ENCODE measurements at places on chromosomes 5 and 9.

DNA sequence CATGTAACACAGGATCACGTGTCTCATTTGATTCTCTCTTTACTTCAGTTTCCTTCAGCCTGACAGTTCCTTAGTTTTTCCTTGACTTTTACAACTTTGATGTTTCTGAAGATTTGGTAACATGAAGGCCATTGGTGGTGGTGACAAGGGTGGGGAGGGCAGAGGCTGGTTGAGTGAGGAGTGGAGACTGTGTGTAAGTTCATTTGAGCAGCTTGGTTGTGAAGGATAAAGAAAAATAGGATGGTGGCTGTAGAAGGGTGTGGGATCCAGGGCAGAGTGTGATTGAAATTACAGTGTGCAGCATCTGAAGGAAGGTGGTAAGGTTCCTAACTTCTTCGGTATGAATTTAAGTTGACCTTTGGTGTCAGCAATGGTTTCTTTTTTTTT lies 20.4 kb downstream of the SUB1 start:
- no peak for DNase-seq

- DNase-seq: no peak
These were observed 73.4 kb downstream of the NMUR2 start for GRCh38 chr5:152331718-152332117.

GRCh38 chr9:35882263-35882848 lies 12.2 kb upstream of the OR13J1 start:
- DNase-seq: peak; percentile 65

GRCh38 chr9:112245126-112245525 lies 70.0 kb upstream of the SUSD1 start:
- no peak for DNase-seq

- DNase-seq: peak; percentile 22
These were observed 16.3 kb downstream of the PRXL2C start for GRCh38 chr9:96638606-96639364.

DNA sequence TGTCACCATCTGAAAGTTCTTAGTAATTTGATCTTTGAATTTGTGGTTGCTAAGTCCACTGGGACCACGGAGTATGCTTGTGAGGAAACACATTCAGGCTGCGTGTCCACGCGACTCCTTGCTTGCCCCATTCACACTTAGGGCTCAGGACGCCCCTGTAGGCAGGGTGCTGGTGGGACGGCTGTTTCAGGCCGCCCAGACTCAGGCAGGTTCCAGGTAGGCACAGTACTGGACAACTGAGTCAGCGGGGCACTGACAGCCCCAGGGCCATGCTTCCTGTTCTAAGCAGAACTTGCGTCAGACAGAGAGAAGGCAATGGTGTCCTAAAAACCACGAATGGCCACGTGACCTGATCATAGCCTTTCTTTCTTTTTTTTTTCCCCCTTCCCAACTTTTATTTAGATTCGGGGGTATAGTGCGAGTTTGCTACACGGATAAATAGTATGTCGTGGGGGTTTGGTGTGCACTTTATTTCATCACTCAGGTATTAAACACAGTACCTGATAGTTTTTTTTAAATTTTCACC lies 7.7 kb upstream of the RASGEF1C start:
- DNase-seq: no peak

Data from fibroblast of skin of back (primary cell).